ENCODE measurements at places on chromosomes 6 and 20.

- no peak for DNase-seq
These were observed 10.9 kb upstream of the CALHM6 start for GRCh38 chr6:116450185-116450710.

- no peak for DNase-seq
These were observed 810 bp downstream of the MRPL18 start for GRCh38 chr6:159790956-159791598.

DNA sequence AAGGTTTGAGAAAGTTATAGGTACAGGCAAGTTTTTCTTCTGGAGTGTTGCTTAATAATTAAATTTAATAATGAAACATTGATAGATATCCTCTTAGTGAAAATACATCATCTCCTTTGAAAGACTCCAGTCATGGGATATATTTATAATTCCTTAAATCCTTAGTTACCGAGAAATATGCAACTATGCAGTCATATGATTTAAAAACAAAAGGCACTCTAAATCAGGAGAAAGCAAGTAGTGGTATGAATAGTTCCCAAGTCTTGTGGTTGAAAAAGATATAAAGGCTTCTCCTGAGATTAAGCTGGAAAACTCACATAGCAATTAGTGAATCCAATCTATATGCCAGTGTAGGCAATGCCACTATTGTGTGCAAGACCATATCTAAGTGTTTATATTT is 475.4 kb downstream of the EYS start:
- no peak for DNase-seq

DNA sequence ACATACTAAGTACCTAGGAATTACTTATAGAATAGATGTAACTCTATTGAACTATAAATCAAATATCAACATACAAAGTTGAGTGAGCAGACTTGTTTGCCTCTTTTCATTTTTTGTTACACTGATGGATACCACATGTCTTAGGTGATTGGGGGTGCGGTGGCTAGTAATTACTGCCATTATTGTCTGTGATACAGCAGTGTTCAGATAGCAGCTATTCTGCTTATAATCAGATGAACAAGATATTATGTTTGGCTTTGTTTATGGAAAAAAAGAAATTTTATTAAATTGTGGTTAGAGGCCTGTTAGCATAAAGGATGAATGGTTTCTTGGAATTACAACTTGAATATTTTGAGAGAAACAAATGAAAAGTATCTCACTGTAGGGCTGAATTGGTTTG is 55.9 kb downstream of the KCNQ5 start:
- no peak for DNase-seq

GRCh38 chr6:157954150-157955117 is 27.2 kb upstream of the SYNJ2 start:
- DNase-seq: no peak

GRCh38 chr20:49160057-49160929 is 27.8 kb downstream of the STAU1 start:
- no peak for DNase-seq

- DNase-seq: peak; percentile 59
These were observed at the start of gene RGS19 for GRCh38 chr20:64079273-64080012. RGS19 (minus strand) TSS chr20:64079518; CDS start chr20:64076886, 2,632 bp downstream.

DNA sequence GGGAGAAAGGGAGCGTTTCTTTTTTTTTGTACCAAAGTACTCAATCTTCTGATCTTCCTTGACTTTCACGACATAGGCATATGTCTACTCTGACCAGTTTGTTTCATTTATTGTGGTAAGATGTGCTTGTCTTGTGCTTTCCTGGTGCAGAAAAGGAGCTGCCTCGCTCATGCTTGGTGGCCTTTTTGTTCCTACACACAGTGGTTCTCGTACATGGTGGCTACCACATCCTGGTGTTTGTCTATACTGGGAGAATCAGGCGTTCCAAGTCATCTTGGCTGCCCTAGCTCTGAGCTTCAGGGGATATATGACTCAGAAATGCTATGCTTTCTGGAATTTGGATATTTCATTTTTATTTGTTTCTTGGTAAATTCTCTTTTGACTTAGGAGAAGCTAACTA is 31.8 kb downstream of the MYB start:
- no peak for DNase-seq
